ENCODE measurements at places on chromosomes 1 and 21.
A peak's percentile ranks its signal among the peaks of the same experiment; 100 is the strongest.

DNA sequence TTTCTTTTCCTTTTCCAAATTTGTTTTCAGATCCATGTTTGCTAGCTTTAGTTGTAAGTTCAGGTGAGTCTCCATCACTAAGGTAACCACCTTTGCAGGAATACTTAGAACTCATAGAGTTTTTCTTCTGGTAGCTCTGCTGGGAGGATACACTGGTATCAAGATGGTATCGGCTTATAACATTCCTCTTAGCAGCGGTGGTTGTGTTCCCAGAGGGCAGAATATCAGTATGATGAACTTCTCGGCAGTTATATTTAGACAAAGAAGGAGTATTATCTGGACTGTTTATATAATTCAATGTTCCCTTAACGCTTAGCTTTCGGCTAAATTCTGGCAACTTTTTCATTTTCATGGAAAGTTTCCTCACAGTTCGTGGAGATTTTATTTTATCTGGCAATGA lies 18.1 kb downstream of the SYDE2 start:
- no peak for DNase-seq

DNA sequence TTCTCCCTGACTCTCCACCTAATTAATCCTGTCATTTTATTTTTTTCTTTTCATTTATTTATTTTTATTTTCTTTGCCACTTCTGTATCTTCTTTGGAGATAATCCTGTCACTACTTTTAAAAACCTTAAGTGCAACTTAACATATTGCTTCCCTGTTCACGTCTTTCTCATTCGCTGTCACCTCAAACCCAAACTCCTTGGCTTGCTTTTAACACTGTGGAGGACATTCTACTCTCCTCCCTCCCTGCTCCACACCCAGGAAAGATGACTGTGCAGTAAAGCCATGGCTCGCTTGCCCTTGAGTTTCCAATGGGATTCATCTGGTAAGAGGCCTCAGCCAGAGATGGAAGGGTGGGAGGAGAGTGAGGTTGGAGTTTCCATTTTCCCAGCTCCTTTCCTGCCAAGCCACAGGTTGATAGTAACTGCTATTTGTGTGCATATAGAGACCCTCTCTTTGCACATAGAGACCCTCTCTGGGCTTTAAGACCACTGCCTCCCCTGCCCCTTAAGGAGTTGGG lies 6.4 kb upstream of the BRWD1 start:
- DNase-seq = no peak

GRCh38 chr1:68346188-68346808 lies 103.5 kb downstream of the RPE65 start:
- no peak for DNase-seq

GRCh38 chr21:45076245-45076711 lies 1.9 kb downstream of the ADARB1 start:
- DNase-seq = peak; percentile 56

DNA sequence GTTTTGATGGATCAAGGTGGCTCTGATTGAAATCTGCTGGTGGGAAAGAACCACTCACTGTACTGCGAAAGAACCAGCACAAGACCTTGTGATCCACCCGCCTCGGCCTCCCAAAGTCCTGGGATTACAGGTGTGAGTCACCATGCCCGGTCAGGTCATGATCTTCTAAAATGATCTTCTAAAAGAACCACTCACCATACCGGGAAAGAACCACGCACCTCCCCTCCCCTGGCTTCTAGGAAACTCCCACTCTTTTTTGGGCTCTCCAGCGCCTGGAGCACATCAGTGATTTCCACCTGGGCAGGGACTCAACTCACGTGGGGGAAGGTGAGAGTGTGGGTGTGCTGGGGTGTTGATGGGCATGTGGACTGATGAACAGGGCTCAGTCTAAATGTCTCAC lies 7.9 kb upstream of the RAB7B start:
- DNase-seq = no peak

DNA sequence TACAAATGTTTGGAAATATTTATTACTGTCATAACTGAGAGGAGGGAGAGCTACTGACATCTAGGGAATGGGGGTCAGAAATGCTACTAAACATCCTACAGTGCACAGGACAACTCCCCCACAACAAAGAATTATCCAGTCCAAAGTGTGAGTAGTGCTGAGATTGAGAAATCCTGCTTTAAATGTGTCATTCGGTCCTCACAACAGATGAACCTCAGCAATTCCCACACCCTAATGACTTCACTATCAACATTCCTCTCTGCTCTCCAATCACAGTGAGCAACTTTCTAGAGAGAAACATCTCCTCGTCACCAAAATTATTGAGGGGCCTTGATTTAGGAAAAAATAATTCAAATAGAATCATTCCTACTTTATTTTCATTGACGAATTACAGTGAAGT lies 18.0 kb downstream of the OMA1 start:
- no peak for DNase-seq

GRCh38 chr1:193069748-193070385 lies 10.5 kb downstream of the RO60 start:
- DNase-seq = no peak

DNA sequence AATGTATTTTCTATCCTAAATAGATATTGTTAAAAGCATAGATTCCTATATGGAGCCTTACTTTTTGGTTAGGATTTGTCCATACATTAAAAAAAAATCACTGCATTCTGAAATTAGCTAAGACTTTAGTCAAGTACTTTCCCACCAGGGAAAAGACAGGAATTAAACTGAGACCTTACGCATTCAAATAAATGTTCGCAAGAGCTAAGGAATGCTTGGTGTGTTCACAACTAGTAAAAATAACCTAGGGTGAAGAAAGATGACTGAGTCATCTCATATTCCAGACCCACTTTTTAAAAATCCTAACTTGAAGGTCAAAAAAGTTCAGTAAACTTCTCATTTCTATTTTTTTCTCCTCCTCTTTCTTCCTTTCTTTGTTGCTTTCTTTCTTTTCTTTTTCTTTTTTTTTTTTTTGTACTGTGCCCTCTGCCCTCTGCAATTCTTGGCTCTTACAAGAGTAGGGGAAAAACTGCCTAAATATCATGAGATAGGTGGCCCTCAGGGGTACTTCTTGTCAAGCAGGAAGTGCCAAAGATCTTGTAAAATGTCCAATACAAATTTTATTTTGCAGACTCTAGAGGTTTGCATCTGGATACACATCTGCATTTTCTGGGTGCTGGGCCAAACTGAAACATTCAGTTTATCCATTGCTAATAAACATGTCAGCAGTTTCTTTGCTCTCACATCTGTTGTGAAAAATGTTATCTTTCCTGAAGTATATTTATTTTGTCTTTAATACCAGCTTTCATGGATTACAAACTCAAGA lies 121.4 kb upstream of the GORAB start:
- no peak for DNase-seq

DNA sequence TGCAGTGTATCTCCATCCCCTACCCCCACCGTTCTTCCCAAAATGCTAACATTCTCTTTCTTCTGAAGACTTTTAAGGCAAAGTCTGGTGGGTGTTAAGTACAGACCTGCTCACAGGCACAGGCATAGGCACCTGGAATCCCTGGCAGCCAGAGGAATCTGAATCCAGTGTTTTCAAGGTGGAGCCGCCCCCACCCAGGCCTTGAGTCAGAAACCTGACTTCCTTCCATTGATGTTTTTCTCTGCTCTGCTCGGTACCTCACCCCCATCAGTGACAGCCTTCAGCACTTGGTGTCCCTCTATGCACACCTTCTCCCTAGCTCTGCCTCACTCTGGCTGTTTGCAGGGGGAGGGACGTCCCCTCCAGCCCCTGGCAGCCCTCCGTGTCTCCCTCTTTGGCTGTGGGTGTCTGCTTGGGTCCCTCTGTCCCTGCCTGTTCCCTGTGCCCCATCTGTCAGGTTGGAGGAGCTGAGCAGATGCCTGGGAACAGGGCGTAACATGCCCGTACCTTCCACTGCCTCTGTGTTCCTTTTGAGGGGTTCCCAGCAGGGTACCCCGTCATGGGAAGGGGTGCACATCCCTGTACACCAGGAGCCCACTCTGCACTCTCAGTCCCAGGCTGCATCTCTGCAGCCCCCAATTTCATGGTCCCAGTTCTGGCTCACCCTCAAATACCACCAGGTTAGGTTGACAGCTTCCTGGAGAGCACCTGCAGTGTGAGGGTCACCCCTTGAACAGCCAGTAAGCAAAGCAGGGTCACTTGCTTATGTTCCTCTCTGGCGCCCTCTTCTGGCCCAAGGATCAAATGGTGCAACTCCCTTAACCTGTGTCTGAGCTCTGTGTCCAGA lies 6.7 kb downstream of the NCDN start:
- DNase-seq = peak; percentile 85

GRCh38 chr1:190738317-190738716 lies 260.7 kb upstream of the BRINP3 start:
- DNase-seq = no peak

GRCh38 chr21:14603202-14603601 lies 57.1 kb upstream of the SAMSN1 start:
- DNase-seq = peak; percentile 2

DNA sequence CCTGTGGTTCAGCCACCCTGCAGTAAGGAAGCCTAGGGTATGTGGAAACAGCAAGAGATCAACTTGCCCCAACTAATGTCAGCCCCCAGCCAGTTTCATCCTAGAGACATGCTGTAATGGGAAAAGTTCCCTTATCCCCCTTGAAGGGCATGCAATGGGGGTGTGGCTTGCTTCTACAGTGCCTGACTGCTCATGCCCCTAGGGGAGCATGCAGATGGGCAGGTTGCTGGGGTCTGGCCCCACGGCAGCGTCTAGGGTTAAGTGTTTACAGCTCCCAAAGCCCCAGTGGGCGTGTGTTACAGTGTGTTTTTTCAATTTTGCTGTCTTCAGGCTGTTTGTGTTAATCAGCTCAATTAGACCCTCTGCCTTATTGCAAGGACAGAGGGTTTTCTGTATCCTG lies 1105.9 kb downstream of the AMY1C start:
- no peak for DNase-seq

GRCh38 chr1:175480343-175480822 lies 263.0 kb downstream of the TNR start:
- no peak for DNase-seq

DNA sequence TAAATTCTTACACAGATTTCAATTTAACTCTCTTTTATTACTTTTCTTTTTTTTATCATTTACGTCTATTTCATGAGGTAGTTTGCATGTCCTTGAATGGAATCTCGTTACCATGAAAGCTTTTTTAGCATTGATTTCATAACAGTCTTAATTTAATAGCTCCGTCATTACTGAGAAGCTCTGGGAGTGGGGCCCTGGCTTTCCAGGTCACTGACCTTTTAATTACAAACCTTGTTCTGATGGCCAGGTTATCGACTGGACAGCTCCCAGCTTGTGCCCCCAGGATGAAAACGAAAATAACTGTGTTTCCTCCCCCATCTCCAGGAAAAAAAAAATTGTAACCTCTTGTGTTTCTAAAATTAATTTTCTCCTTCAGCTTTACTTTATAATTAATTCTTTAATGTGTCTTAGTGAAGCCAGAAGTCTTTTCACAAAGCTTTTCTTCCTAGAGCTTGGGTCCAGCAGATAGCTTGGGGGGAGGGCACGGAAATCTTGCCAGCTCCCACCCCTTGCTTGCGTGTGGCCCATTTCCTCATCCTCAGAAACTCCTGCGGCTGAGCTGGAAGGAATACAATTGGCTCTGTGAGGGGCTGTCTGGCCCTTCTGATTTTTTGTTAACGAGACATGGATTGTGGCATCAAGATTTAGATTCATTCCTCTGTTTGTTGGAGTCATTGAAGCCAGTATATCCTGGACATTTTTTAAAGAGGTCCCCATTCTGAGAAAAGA lies 65.7 kb downstream of the PEX14 start:
- no peak for DNase-seq

DNA sequence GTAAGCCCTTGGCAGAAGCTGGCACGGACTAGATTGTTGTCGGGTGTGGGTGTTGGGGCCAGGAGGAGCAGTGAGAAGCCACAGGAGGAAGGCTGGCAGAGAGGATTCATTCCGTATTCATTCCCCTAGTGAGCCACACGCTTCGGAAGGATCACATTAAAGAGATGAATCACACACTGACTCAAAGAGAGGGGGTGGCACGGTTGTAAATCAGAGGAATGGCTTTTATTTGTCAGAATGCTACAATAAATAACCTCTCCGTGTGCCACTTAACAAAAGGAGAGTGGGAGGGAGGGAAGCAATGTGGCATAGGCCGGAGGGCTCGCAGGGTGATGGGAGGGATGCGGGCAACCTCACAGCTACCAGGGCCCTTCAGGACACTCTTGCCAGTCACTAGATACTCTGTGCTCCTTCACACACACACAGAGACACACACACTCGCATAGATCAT lies 135.5 kb downstream of the HIVEP3 start:
- peak; percentile 90 for DNase-seq

GRCh38 chr21:26843933-26844257 lies 1.3 kb downstream of the ADAMTS1 start:
- peak; percentile 31 for DNase-seq

- no peak for DNase-seq
These were observed 84.1 kb upstream of the RRP15 start for GRCh38 chr1:218200979-218201378.

All from H54 (cell line).